Left lung (tissue), 14 donors: ENCODE measurements at places on chromosomes 3 and 15. TPM values are rescaled to one million over a fixed set of nuclear protein-coding genes. Genes with fewer than 3 reads are reported as not detected.

DNA sequence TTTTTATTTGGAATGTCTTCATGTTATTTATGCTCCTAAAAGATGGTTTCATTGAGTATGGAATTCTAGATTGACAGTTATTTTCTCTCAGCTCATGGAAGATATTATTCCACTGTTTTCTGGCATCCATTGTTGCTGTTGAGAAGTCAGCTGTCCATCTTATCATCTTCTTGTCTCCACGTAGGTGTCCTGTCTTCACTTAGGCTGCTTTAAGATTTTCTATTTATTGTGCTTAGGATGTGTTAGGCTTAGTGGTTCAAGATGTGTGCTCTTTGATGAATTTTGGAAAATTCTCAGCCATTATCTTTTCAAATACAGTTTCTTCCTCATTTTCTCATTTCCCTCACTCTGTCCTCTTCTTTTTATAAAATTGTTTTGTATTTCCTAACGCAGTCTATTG, 52.0 kb downstream of the SNRK start:
- H3K4me3 ChIP-seq: no peak overlapping the region
- no peaks in the 10 kb centered on the region for H3K4me1 ChIP-seq
- DNase-seq: no peak
- peaks cover 100% of the 10 kb centered on the region for H3K36me3 ChIP-seq
- H3K27me3 ChIP-seq: no peaks in the 10 kb centered on the region
- H3K27ac ChIP-seq: no peak overlapping the region

GRCh38 chr3:51891242-51892039, 11.7 kb downstream of the IQCF1 start:
- no peak for DNase-seq
- H3K27ac ChIP-seq: no peak overlapping the region
- no peaks in the 10 kb centered on the region for H3K4me1 ChIP-seq
- no peak overlapping the region for H3K4me3 ChIP-seq

DNA sequence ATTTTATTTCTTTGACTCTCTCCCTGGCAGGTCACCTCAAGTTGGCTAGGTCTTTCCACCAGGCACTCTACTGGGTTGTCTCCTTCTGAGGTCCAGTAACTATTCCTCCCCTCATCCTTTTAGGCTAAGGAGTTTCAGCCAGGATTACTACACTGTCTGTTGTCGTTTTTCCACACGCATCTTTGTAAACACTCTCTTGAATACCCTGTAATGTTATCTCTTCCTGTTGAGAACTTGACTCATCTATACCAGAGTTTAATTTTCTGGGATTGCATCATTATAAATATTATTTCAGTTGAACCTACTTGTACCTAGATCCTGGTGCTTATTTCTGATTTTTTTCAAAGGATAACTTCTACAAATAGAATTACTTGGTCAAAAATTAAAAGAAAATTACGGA, 138.3 kb downstream of the SQOR start:
- no peak overlapping the region for H3K4me3 ChIP-seq
- H3K36me3 ChIP-seq: no peaks in the 10 kb centered on the region

Gene ZDHHC23
- polyA plus RNA-seq: 6.9 TPM

GRCh38 chr3:161673866-161674265, 177.3 kb downstream of the OTOL1 start:
- no peaks in the 10 kb centered on the region for H3K4me1 ChIP-seq
- H3K36me3 ChIP-seq: no peaks in the 10 kb centered on the region
- no peak overlapping the region for H3K27ac ChIP-seq
- DNase-seq: no peak
